ENCODE measurements at places on chromosomes 3 and 15.

DNA sequence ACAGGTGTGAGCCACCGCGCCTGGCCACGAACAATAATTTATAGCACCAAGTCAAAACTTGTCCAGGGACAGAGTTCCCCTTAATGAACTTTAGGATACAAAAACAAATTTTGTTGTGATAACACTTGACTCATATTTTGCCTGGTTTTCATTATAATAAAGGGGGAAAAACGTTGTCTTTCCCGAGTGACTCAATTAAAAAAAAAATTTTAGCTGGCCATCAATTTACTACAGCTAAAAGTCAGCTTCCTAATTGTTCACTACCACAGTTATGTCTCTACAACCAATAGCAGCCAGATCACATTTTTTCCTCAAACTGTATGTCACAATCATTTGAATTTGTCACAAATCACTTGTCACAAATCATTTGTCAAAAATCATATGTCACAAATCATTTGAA is 116.0 kb downstream of the P3H2 start:
- no peak for DNase-seq

DNA sequence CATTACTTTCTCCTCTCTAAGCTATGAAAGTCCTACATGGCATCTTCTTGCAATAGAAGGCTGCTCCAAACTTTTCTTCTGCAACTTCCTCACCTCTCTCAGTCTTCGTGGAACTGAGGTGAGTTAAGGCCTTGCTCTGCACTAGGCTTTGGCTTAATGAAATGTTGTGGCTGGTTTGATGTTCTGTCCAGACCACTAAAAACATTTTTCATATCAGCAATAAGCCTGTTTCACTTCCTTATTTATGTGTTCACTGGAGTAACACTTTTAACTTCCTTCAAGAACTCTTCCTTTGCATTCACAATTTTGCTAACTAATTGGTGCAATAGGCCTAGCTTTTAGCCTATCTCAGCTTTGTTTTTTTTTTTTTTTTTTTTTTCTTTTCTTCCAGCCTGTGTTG is 335.3 kb upstream of the NECTIN3 start:
- no peak for DNase-seq

GRCh38 chr3:71048948-71049347 is 534.6 kb downstream of the FOXP1 start:
- DNase-seq: no peak

- no peak for DNase-seq
Measured at GRCh38 chr3:49462222-49462621, 7.8 kb upstream of the DAG1 start.

GRCh38 chr15:84953136-84953535 is 28.5 kb upstream of the PDE8A start:
- DNase-seq: no peak

GRCh38 chr3:15206662-15207576 is 873 bp downstream of the CAPN7 start:
- peak; percentile 7 for DNase-seq

DNA sequence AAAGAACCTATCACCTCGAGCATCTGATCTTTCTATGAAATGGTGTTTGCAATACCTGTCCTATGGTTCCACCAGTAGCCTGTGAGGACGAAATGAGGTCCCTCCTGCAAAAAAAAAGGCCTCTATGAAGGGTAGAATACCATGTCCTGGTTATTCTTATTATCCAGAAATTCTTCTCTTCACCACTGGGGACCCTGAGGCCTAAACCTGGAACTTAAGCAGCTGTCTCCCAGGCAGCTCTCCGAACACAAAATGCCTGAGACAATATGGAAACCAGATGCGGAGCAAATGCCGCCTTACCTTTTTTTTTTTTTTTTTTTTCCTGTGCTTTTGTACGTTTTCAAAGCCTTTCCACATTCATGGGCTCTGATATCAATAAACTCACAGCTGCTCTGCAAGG is 62.1 kb upstream of the WNT5A start:
- DNase-seq: no peak

DNA sequence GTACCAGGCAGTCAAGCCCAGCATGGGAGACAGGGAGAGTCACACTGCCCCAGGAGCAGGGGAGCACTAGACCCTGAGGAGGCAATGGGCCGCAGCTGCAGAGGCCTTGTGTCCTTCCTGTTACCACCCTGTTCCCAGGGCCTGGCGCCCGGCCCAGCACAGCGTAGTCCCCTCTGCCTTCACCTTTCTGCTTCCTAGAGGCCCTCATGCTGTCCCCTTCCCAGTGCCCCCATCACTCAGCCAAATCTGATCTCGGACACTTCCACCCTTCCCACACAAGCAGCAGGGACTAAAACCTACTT is 6.9 kb upstream of the TBC1D2B start:
- DNase-seq: no peak

GRCh38 chr3:10242182-10243065 is 5.8 kb upstream of the TATDN2 start:
- no peak for DNase-seq
